ENCODE measurements at places on chromosomes 5 and 9.

DNA sequence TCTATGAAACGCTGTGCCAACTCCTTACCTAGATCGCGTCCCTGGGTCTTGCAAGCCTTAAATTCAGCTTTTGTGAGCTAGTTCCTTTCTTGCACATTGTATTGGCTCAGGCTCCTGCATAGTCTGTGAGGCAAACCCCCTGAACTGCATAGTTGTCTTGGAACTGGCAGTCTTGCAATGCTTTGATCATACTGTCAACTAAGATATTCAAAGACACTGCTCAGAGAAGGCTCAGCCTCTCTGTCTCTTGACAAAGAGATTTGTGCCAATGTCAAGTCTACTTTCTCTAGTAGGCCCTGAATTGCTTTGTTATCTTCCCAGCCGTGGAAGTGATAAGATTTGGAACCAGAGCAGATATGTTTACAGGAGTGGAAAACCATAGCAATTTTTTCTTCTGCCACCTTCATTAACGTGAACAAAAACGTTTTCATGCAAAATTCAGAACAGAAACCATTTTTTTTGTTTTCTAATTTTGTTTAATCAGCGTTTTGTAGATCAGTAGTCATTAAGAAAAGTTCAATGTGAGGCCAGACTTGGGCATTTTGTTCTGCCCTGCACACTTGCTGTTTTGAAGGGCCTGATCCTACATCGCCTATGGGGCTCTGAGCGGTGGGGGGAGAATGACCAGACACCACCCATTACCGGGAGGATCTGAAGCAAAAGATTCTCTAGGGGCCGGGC lies 27.6 kb upstream of the ENTREP1 start:
- DNase-seq: no peak

GRCh38 chr5:72790186-72790585 lies 26.3 kb upstream of the TNPO1 start:
- DNase-seq: no peak

DNA sequence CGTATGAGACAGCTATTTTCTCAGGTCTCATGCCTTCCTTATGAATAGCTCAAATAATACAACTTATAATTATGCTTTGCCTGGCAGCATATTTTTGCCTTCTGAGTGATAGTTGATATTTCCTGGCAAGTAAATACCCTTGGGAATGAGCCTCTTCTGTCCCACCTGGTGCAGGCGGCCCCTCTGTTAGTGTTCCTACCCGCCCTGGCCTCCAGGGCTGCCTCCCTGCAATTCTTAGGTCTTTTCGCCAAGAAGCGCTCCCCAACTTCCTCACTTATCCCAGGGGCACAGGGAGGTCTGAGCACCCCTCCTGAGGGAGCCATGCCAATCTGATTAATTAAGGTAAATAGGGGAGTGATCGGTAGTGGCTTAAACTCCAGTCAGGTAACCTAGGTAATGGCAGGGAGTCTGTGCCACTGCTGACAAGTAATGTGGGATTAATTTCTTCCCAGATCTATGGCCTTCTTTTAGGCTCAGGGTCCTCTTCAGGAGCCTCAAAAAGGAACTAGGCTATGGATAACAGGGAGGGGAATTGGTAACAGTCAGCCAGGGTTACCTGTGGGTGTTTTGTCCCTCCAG lies 81.5 kb downstream of the GALNT10 start:
- DNase-seq: no peak

DNA sequence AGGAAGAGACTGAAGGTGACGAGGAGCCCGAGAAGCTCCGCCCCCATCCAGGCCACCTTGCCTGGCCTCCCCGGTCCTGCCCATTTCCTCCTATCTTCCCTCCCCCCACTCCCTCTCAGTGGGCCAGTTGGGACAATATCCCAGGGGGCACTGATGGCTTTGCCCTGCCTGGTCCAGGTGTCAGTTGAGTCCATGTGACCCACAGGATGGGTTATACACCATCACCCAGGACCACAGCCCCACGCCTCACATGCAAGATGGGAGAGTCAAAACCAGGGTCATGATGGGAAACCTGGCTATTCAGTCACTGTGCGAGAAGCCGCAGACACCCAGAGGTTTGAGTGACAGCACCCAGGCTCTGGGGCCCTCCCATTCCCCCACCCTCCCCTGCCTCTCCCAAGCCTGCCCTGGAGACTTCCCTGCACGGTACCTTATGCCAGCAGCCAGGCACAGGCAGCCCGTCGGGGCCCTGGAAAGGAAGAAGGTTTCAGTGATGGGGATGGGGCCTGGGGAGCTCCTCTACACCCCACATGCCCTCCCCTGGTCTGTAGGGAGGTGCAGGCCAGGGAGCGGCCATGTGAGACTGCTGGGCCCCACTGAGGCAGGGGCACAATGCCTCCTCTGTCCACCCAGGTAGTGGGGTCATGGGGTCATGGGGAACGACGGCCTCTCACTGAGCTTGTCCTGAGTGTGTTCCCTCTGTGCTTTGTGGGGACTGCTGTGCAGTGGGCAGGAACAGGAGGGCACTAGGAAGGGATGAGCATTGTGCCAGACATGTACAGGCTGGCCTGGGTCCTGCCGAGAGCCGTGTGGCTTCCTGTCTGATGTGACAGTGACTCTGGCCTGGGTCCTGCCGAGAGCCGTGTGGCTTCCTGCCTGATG lies 6.3 kb upstream of the PHYKPL start:
- no peak for DNase-seq

DNA sequence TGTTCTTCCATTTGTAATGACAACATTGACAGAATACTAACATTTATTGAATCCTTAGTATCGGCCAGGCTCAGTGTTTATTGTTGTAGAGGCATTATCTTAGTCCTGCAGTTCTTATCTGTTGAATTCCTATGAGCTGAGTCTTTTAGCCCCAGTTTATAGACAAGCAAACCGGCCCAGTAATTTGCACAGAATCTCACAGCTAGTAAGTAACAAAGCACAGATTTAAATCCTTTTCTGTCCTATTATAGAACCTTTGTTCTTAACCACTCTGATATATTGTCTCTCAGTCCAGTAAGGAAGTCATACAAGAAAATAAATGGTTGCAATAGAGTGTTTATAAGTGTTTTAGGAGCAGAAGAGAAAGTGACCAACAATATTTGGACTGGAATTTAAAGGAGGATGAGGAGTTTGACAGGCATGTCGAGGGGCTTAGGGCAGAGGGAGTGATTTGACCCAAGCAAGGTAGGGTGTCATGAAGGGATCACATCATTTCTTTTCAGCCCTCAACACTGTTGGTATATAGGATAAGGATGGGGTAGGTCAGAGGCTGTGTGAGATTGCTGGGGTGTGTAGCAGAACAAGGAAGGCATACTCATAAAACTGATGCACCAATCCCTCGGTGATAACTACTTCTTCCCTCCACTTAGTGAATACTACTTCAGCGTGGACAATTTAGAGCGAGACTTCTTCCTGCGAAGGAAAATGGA lies 39.5 kb downstream of the LARP1 start:
- DNase-seq: no peak

- no peak for DNase-seq
These were observed 51.2 kb downstream of the MEF2C start for GRCh38 chr5:88831816-88832215.

DNA sequence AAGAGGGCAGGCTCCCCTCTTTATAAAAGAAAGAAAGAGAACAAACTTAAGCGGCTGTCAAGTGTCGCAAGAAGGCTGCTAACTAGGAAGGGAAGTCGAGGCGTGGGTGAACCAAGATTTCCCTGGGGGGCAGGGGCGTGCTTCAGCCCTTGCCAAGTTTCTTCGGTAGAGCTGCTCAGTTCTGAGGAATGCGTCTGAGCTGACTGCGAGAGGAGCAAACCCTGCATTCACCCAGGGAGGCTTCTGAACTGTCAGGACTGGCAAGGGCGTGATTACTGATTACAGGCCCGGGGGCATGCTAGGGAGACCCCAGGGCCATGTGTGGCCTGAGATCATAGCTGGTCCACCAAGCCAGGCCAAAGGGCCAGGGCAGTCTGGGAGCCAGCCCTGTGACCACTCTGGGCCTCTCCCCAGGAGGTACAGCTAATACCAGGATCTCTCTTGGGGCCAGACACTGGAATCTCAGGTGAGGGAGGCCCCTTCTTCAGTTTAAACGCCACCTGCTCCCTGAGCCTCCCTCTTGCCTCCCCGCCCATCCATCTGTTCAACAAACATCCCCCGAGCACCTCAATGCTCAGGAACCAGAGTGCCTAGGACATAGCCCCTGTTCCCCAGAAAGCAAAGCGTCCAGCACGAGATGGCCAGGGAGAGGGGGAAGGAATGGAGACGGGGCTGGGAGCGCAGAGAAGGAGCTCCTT lies 30.9 kb downstream of the SARDH start:
- peak; percentile 61 for DNase-seq

DNA sequence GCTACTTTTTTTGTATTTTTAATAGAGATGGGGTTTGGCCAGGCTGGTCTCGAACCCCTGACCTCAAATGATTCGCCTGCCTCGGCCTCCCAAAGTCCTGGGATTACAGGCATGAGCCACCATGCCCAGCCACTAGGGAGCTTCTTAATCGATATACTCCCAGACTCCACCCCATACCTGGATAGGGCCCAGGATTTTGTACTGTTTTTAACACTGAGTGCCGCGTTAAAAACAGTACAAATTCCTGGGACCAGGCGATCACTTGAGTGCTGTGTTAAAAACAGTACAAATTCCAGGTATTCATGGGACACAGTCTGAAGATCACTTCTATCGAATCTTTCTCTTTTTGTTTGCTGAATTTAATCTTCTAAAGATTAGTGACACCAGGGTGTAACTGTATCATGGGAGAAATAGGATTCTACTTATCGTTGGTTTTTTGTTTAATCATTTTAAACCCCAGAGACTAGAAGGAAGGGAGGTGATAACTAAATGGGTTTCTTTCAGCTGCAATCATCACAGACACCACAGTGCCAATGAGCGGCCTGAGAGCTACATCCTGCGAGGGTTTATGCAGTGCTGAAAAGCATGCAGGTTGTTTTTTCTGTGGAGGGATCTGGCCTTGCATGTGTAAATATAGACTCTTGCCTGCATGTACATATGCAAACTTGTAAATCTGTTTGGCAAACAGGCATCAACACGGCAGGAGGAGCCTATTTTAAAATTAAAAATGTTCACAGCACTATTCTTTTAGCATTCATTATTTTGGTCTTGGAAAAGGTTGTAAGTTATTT lies 303.8 kb upstream of the WWC1 start:
- DNase-seq: no peak

DNA sequence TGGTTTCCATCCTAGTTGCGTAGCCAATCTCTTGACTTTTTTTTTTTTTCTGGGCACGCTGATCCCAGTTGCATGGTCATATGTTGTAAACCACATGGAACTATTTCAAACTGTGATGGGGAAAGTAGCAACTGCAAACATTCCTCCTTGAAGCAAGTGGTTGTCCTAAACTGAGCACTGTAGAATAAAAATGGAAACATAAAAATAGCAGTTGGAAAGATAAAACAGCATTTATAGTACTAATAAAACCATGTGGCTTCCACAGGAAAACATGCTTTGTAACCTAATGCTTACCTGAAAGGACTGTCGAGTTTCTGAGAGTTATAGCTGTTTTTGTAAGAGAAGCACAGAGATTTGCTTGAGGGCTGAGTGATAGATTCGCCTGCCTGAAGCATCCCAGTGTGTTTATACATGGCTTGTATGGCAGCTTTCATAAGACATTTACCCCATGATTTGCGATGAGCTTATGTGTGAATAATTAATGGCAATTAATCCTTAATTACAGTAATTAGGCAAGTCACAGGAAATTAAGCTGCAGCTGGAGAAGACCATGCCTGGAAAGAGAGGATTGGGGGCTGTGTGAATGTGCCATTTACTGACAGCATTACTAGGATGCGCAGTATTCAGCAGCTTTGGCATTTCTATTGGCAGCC lies 136.5 kb downstream of the PBX3 start:
- no peak for DNase-seq

DNA sequence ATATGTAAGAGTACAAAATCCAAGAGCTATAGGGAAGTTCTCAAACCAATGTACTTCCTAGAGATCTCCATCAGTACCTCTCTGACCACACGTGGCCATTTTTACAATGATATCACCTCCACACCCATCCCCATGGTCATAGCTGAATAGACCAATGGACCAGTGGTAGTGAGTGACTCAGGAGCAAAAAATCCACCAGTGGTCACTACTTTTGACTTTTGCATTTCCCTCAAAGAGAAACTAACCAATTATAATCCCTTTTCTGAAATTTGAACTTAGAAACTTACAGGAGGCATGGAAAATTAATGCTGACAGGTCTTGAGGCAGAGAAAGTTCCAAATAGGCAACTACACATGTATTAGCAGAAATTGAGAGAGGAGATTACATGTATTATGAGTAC lies 238.4 kb downstream of the TRPM3 start:
- DNase-seq: no peak

- peak; percentile 27 for DNase-seq
These were observed 9.0 kb downstream of the RALGDS start for GRCh38 chr9:133111808-133112662.

DNA sequence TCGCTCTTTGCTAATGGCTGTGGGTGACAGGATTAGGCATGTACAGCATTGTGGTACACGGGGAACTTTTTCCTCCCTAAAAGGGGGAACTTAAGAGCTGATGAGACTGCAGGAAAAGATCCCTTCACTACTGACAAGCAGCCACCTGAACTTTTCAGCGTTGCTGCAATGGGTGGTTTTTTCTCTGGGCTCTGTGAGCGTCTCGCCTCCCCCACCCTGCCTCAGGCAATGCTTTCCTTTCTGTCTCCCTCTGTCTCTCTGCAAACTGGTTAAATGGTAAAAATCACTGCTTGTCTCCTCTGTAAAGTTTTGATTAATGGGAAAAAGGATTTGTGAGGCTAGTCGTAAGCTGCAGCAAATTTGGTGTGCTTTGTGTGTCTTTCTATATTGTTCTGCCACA lies 20.3 kb downstream of the HSD17B3 start:
- no peak for DNase-seq

DNA sequence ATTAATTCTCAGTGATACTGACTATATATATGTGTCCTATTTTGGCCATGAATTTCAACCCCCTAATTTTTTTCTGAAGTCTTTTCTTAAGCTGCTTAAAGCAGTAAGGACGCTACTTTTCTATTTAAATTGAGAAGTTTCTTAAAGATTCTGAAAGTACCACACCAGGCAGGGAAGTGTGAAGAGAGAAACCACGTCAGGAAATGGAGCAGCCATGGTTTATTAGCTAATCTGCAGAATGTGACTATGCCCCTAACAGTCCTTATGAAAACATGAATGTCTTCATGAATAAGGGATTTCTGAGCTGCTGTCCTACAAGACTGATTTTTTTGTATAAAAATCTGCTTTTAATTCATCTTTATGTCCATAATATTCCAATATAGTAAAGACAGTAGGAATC lies 1724.3 kb upstream of the C9orf72 start:
- no peak for DNase-seq

DNA sequence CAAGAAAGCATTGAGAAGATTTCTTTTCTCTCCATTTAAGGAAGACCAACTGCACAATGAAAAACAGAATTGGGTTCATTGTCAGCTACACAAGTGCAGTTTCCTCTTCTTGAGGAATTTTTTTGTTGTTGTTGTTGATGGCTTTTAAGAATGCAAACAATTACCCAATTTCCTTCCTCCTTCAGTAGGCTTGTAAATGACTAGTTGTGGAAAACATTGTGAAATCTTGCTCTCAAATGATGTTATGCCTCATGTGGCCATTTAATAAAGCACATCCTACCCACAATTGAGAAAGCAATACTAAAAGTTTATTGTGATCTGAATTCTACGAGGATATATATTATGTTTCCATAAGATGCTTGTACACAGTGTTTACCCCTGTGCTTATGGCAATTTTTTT lies 171.6 kb downstream of the FAM174A start:
- DNase-seq: no peak

Data from left ventricle myocardium superior (tissue), 1 donor.